ENCODE measurements at places on chromosomes 3 and 15.
A peak's percentile ranks its signal among the peaks of the same experiment; 100 is the strongest.

DNA sequence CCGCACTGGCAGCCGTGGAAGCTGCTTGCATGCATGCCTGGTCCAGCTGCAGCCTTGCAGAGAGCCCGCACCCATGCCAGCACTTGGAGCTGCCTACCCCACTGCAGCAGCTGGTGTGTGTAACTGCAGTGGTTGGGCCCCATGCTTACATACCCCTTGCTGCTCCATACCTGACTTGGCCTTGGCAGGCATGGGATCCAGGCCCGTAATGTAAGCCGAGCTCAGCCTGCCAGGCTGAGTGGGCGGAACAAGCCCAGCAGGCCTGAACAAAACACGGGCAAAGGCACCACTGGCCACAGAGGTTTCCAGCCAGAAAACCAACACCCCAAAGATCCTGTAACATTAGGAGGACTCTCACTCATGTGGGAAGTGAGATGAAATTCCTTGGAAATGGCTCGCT lies 48.3 kb downstream of the SLC6A20 start:
- DNase-seq: no peak

GRCh38 chr3:53040351-53040820 lies 5.5 kb downstream of the SFMBT1 start:
- no peak for DNase-seq

DNA sequence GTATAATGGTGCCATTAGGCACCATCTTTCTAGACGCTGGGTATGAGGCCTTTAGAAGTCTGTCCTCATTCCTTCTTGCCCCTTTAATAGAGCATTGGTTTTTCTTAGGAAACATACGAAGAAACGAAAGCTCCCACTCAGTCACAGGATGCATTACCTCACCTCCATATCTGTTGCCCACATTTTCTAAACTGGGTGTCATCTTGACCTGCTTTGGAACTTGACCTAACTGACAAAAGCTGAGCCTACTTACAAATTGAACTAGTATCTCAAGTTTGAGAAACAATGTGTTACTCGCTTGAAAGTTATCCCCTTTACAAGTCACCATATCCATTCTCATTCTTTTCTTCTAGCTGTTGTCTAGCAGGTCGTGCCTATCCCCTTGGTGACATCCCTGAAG lies 102.7 kb downstream of the VPS8 start:
- no peak for DNase-seq

GRCh38 chr15:67882487-67883233 lies 42.8 kb upstream of the RNU6-1 start:
- no peak for DNase-seq

DNA sequence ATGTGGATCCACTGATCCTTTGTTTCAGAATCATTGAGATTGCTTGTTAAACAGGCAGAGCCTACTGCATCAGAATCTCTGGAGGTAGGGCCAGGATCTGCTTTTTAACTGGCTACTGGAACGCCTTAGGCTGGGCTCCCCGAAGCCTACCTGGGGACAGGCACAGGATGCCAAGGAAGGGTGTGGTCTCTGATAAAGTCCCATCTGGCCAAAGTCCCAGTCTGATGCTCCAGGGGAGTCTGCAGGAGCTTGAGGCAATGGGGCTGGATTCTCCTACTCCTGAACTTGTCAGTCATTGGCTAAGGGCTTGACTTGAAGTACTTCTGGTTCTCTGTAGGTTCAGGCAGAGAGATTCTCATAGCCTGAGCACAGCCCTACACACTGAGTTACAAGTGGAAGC lies 22.4 kb upstream of the CCK start:
- no peak for DNase-seq

GRCh38 chr15:39094116-39094515 lies 486.8 kb upstream of the THBS1 start:
- DNase-seq: no peak

DNA sequence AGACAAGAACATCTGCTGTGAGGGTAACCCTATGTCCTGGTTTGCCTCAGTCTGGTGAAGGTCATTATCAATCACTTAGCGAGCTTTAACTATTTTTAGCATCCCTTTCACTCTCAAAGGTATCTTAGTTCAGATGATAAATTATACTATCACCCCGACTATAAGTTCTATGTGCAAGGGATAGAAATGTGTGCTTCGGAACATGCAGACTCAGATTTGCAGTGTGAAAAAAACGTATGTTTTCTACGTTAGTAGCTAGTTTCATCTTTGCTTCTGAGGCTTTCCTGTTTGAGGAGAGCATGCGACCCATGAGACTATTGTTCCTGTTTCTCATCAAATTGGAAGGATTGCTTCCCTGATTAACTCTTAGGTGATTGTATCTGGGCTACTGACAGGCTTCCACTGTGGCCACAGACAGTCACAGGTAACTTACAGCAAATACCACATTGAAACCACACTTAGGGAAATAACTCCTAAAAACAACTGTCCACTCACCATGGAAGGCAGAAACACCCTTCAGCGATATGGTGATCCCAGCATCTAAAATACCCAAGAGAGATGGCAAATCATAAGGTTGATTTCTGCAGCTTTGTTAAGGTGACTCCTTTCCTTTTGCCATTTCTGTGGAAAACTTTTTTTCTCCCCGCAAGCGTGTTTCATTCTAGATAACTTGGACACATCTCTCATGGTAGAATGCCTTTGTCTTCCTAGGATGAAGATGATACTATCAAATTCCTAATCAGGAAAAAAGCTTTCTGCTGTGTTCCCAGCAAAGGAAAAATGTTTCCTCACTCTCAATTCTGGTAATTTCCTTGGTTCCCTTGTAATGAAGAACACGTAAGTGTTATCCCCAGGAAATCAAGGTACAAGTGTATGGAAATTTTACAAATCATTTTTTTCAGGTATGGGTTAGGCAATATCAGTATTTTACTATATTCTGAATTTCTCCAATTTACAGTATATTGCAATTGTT lies 5.2 kb downstream of the GCSAM start:
- DNase-seq: no peak

GRCh38 chr15:35290301-35290721 lies 205.2 kb upstream of the NANOGP8 start:
- DNase-seq: no peak

- no peak for DNase-seq
Observed at GRCh38 chr15:83108266-83109219, 1.1 kb downstream of the TM6SF1 start.

DNA sequence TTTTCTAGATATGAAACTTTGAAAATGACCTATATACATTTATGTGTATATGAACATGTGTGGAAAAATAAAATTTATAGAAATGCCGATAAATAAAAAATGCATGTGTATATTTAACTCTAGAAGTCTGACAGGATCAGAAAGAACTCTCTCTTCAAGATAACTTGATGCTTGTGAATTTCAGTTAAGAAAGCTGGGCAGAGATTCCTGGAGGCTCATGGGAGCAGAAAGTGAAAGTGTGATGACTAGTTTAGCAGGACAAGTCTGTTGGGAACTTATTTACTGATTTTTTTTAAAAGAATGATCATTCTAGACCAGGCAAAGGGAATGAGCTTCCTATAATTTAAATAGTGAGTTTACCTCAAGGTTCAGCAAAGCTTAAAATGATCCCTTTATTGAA lies 81.5 kb upstream of the KCNAB1 start:
- DNase-seq: no peak

DNA sequence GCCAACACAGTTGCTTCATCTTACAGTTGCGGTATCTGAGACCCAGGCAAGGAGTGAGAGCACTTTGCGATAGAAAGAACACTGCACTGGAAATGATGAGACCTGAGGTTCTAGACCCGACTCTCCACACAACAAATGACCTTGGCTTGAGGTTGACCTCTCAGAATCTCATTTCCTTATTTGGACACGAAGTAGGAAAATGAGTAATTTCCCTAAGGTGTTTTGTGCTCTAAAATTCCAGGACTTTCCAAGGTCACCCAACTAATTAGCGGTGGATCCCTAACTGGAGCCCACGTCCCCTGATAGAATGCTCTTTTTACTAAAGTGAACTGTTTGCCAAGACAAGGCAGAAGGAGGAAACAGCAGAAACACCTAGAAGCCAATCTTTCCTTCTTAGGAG lies 26.7 kb upstream of the FBN1 start:
- no peak for DNase-seq

DNA sequence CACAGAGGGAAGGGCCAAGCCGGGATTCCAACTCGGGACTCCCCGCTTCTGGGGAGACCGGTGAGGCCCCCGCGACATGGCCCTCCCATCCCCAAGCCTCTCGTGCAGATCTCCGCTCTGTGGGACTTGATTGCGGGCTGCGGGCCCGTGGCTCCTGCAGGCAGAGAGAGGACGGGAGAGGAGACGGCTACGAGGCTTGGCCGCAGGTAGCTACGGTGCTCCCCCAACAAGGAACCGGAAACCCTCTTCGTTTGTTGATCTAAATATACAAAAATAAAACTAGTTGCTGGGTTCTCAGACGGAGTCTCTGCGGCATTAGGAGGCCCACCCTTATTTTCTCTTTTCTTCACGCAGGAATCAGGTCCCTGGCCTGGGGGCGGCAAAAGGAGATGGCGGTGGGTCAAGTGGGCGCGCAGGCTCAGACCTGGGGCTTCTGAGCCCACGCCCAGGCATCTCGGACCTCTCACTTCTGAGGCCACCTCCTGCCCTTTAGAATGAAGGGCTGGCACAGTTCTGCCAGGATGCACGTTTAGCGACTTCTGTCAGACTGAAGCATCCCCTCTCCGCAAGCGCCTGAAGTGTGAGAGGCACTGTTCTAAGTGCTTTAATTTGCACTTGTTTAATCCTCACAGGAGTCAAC lies 10.9 kb downstream of the GNB5 start:
- DNase-seq: peak; percentile 43

DNA sequence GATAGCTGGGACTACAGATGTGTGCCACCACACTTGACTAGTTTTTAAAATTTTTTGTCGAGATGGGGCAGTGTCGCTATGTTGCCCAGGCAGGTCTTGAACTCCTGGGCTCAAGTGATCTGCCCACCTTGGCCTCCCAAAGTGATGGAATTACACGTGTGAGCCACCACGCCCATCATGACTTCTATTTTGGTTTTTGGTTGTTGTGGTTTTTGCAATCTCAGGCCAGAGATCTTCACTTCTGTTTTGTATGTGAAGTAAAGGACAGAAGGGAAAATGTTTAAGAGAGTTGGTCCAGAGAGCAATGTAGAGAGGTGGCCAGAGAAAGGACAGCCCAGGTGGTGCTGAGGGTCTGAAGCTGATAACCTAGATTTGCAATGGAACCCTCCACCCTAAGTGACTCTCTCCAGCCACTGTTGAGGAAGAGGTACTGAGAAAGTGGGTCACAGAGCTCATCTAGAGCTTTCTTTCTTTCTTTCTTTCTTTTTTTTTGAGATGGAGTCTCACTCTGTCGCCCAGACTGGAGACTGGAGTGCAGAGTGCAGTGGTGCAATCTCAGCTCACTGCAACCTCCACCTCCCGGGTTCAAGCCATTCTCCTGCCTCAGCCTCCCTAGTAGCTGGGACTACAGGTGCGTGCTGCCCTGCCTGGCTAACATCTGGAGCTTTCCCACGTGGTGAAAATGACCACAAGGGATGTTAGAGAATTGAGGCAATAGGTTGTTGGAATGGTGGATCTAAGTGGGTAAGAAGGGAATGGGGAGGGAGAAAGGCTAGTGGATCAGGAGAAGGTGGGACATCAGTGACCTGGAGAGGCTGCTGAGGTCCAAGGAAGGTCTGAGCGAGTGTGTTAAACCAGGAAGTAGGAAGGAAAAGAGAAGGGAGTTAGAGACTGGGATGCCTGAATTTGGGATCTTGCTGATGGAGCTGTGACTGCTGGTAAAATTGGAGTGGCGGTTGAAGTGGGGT lies 22.4 kb upstream of the SEMA4B start:
- DNase-seq: no peak

GRCh38 chr3:141266797-141267555 lies 35.4 kb downstream of the PXYLP1 start:
- DNase-seq: no peak

DNA sequence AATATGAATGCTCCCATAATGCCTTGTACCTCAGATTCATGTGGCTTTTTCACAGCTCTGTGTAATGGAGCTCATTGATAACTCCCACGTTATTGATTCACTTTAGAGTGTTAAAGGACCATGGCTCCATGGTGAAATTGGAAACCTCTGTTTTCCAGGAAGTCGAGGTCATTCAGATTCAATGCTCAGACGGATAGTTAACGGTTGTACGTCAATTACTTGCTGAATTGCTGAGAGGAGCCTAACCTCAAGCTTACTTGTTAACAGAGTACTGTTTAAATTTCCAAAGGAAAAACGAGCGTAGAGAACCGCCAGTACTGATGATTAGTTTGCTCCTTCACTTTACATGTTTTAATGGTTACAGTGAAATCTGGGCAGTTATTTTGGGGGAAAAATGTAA lies 11.1 kb downstream of the ABHD17C start:
- DNase-seq: no peak

DNA sequence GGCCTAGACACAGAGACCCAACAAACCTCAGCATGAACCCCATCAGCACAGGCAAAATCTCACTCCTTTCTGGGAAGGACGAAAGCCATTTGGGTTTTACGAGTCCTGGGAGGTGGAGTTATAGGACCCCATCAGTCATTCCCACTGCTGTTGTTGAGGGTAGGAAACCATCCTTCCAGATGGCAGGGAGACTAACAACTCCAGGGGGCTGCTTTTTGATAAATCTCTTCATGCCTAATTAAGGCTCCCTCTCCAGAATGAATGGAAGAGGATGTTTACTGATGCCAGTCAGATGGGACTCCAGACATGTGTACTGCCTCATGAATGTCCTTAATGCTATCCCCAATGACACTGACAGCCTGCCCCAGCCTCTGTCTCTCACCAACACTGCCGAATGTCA lies 75.3 kb downstream of the ST8SIA2 start:
- no peak for DNase-seq

DNA sequence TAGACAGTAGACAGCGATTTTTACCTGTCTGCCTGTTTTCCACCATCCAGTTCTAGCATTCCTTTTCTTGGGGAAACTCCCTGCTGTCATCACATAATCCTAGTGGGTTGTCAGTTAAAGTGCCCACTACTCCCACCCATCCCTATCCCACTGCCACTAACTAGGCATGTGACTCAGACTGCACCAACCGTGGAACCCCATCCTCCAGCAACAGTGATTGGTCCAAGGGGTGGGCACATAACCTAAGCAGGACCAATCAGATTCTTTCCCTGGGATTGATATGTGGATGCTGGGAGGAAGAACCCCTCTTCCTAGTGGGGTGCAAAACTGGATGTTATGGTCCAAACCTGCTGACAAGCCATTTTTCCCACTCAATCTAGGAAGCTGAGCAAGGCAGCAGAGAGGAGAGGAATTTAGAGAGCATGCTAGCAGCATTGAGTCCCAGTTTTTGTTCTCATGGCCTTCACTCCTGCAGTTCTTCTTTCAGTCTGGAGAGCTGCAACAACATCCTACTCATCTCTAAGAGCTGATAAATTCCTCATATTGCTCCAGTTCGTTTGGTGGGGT lies 3.9 kb upstream of the INSYN1 start:
- DNase-seq: no peak

GRCh38 chr15:77019521-77020331 lies 24.8 kb downstream of the PSTPIP1 start:
- no peak for DNase-seq

- peak; percentile 50 for DNase-seq
Observed at GRCh38 chr3:107235928-107236315, 141.3 kb upstream of the CCDC54 start.
